Ascending aorta (tissue), 2 donors: ENCODE measurements at places on chromosomes 5 and 9.

DNA sequence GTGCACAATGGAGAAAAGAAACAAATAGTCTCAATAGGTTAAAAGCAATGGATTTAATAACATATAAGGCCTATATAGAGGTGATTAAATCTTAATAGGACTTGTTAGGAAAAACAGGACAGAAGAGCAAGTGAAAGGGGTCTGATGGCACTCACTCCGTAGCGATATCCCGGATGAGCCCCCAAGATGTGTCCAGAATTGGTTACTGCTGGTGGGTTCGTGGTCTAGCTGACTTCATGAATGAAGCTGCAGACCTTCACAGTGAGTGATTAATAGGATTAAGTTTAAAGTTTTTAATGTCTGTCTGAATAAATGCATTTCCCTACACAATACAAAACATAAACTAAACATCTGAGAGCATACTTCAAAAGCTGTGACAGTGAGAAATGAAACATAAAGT, 110.4 kb upstream of the FAM174A start:
- no peak for DNase-seq

- DNase-seq: peak; percentile 89
Measured at GRCh38 chr9:130107234-130107861, 53.6 kb downstream of the GPR107 start.

GRCh38 chr9:111961009-111961408, 64.4 kb downstream of the UGCG start:
- no peak for DNase-seq

GRCh38 chr9:134592018-134592818, 49.4 kb upstream of the COL5A1 start:
- peak; percentile 67 for DNase-seq

GRCh38 chr5:75985077-75985476, 98.1 kb upstream of the SV2C start:
- no peak for DNase-seq

- no peak for DNase-seq
Measured at GRCh38 chr9:132143359-132143758, 18.5 kb upstream of the NTNG2 start.

DNA sequence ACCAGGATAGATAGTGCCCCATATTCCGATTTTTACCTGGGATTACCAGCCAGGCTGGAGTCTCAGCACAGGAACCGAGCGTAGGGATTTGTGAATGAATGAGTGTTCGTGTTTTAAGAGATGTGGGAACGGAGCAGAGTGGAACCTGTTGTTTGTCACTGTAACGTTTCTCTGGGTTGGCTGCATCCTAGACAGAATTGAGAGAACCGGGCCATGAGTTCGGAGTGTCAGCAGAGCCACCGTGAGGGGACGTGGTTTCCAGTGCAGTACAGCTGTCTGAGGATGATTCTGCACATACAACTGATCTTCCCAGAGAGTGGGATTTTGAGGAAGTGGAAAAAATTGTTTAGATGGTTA, 1.2 kb downstream of the PDE8B start:
- no peak for DNase-seq

DNA sequence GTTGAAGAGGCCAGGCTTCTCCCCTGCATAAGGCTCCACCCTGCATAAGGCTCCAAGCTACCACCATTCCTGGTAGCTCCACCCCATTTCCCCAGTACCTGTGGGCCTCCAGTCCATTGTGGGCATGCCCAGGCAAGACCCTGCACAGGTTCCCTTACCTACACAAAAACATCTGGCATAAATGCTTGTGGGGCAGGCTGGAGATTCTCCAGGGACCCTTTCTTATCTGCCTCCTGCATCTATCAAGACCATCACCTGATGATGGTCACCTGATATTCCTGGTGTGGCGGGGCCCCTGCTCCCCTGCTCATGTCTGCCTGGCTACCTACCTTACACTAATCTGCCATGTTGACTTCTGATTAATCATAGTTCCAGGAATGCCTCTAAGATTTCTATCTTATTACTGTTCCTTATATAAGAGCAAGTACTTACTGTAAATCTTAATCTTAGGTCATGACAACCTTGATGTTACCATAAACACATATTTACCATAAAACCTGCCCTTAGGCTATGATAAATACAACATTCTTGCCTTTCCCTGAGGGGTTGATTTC, 41.0 kb downstream of the FGD3 start:
- no peak for DNase-seq

DNA sequence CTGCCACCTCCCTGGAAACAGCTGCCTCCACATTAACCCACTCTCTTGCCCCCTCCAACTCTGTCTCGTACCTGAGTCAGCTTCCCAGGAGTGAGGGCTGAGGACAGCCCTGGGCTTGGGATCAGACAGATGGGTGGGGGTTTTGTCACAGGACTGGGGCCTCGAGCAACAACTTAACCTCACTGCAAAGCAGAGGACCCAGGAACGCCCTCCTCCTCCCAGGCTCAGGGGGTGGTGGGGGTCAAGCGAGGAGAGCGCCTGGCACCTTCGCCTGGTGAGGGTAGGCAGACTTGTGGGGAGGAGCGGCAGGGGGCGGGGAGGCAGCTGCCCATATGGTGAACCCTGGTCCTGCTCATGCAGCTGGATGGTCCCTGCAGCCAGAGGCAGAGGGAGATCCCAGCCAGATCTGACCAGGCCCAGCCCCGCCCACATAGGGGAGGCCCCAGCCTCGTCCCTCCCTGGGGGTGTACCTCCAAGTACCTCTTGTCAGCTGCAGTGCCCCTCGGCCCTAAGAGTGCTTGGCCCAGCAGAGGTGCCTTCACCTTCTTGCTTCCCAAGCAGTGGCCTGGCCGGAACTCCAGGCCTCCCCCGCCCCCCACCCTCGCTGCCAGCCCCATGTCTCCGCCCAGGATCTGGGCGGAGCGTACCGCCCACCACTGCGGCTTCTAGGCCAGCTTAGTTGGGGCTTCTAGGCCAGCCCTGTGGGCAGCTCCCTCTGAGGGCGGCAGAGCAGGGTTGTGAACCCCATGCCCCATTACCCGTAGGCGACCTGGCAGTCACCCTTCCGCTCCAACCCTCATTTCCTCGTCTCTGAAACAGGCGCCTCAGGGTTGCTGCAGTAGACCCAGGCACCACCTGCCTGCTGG, at the start of gene SARDH:
TSS of gene SARDH (minus strand) at position 579 of the 866 bp plus-strand sequence. CDS start 4,179 bp downstream, outside the sequence.
- DNase-seq: peak; percentile 63

DNA sequence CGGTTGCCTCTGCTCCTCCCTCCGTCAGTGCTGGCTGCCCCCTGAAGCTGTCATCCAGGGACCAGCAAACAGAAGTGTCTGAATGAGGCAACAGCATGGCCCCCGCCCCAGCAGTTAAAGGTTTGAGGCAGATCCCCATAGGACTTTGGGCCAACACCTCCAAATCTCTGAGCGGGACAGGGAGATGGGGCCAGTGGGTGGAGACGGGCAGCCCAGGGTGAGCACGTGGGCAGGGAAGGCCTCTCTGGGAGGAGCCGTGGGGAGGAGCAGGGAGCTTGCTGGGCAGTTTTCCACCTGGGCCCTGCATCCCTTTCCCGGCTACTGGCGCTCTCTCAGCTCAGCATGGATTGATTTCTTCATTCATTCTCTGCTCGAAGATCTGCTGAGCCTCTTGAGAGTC, 39.1 kb upstream of the NOTCH1 start:
- DNase-seq: no peak

- DNase-seq: no peak
Measured at GRCh38 chr5:6719417-6719816, 6.2 kb downstream of the TENT4A start.

DNA sequence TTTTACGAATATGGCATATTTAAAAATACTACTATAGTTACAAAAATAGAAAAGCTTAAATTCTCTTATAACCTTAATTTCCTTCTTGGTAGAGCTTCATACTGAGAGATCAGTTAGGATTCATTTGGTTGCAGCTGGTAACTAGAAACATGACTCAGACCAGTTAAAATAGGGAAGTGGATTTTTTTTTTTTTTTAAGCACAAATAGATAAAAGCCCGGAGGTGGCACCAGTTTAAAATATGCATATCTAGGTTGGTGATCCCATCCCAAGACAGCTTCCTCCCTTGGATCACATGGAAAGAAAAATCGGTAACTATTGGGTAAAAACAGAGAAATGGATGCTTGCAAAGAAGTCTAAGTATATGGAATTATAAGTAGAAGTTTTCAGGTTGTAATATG, 1634.3 kb downstream of the MAT2B start:
- no peak for DNase-seq
